Diencephalon (tissue), 1 donor: ENCODE measurements at places on chromosomes 13 and 19. TPM values are rescaled to one million over a fixed set of nuclear protein-coding genes. Genes with fewer than 3 reads are reported as not detected.

TEX101 gene
- not detected for total RNA-seq

BRSK1 gene
- 111 TPM for total RNA-seq

ZNF439 gene
- total RNA-seq, result 32.3 TPM

DACT3 gene
- total RNA-seq, result 24.0 TPM

URAD gene
- not detected for total RNA-seq

SAMD4B gene
- total RNA-seq, result 23.1 TPM

OVOL3 gene
- total RNA-seq, result not detected

ZNF558 gene
- total RNA-seq, result 42.9 TPM

SBK2 gene
- not detected for total RNA-seq

ATP4A gene
- total RNA-seq, result not detected

FBXO46 gene
- 7.8 TPM for total RNA-seq

MIA gene
- total RNA-seq, result 1.6 TPM

WDR62 gene
- 2.3 TPM for total RNA-seq

NLRP4 gene
- total RNA-seq, result under 0.01 TPM

CD37 gene
- total RNA-seq, result 2.1 TPM

FUT2 gene
- 0.46 TPM for total RNA-seq

PRDX2 gene
- total RNA-seq, result 290 TPM

ZNF90 gene
- 3.9 TPM for total RNA-seq

PRR20D gene
- not detected for total RNA-seq
